ENCODE measurements at places on chromosomes 3 and 15. TPM values are rescaled to one million over a fixed set of nuclear protein-coding genes. Genes with fewer than 3 reads are reported as not detected.
A peak's percentile ranks its signal among the peaks of the same experiment; 100 is the strongest.

The CADM2 gene
- total RNA-seq = 1.4 TPM

The CX3CR1 gene
- 0.59 TPM for total RNA-seq

The GOLGA6B gene
- not detected for total RNA-seq

The FSTL1 gene
- 157 TPM for total RNA-seq

The CHAC1 gene
- 11.1 TPM for total RNA-seq

DNA sequence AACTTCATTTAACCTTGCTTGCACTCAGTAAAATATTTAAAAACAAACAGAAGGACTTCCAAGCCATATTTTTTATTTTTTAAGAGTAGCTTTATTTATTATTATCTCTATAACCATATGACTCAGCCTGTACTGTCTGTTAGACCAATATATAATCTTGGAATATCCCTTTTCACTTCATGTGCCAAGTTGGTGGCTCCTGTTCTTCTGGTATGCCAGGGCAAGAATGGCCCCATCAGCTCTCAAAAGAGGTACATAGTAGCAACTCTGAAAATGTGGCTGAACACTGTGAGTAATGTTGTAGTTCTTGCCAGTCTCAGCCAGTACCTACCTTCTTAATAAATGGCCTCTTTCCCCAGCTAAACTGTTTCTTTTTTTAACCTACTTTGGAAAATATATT, 257.0 kb upstream of the UBE2E1 start:
- no peak overlapping the region for H3K4me3 ChIP-seq
- no peaks in the 10 kb centered on the region for H3K4me1 ChIP-seq
- DNase-seq = no peak
- no peaks in the 10 kb centered on the region for H3K27me3 ChIP-seq
- H3K27ac ChIP-seq = no peak overlapping the region
- H3K36me3 ChIP-seq = no peaks in the 10 kb centered on the region

DNA sequence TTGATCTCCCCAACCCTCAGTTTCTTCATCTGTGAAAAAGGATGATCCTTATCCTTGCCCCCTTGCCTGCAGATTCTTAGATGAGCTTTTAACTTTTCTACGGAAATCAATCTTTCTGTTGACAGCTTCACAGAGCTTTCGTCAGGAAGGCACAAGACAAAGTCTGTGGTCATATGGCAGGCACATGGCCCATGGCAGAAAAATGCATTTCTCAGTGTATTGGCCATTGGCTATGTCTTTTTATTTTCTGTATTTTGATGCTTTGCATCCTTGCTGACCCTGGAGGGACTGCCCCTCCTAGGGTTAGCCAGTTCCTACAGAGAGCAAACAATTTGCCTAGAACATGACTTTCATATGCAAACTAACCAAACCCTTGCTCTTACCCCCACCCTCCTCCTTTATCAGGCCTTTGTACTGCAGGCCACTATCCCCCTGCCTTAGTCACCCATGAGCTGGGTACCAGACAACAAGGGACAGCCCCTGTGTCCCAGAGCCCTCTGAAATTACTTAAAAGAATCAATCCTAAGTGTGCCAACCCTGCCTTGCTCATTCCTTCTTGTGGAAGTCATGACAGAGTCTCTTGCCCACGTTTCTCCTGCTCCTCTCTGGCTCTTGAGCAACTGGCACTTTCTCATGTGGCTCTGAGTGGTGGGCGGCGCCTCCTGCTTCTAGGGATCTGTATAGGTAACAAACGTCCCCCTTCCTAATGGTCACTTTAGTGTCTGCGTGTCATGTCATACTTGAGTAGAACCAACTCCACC, 24.1 kb upstream of the NOX5 start:
- no peaks in the 10 kb centered on the region for H3K36me3 ChIP-seq
- DNase-seq = no peak
- H3K27ac ChIP-seq = no peak overlapping the region
- H3K4me1 ChIP-seq = no peaks in the 10 kb centered on the region
- H3K27me3 ChIP-seq = no peaks in the 10 kb centered on the region
- no peak overlapping the region for H3K4me3 ChIP-seq

DNA sequence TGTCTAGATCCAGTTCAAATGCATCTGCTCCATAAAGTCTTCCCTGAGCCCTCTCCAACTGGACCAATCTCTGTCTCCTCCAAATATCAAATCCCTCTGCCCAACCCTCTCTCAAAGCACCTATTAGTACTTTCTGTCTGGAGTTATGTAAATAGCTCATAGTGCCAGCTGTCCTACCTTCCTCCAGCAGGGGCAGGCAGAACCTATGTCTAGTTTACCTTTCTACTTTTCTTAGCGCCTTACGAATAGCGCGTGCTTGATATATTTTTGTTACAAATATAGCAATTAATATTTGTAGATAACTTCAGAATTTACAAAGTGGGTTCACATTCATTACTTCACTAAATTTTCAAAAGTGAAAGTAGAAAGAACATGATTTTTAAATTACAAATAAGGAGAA, 14.0 kb upstream of the CCDC80 start:
- H3K27me3 ChIP-seq = no peaks in the 10 kb centered on the region
- peaks cover 4% of the 10 kb centered on the region for H3K4me1 ChIP-seq
- no peak for DNase-seq
- no peak overlapping the region for H3K4me3 ChIP-seq
- no peak overlapping the region for H3K27ac ChIP-seq

- H3K36me3 ChIP-seq = no peaks in the 10 kb centered on the region
- no peaks in the 10 kb centered on the region for H3K4me1 ChIP-seq
- H3K27me3 ChIP-seq = no peaks in the 10 kb centered on the region
- no peak overlapping the region for H3K27ac ChIP-seq
- H3K4me3 ChIP-seq = no peak overlapping the region
These were observed 43.4 kb upstream of the XCR1 start for GRCh38 chr3:46070595-46071093.

DNA sequence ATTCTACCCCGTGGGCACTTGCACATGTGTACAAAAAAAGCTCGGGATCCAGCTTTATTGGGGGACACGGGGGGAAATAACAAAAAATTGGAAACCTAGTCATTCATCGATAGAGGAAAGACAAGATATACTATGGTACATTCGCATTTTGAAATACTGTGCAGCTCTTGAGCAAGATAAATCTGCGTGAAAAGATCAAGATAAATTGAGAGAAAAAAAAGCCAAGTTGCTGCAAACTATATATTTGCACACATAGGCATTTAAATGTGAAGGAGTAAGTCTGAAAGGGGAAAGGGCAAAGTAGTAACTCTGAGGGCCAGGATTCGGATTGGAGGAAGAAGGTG, 620 bp upstream of the UBR1 start:
- H3K27ac ChIP-seq = peak overlapping the region; percentile 93
- peak overlapping the region; percentile 79 for H3K4me3 ChIP-seq
- no peaks in the 10 kb centered on the region for H3K36me3 ChIP-seq
- H3K4me1 ChIP-seq = peaks cover 45% of the 10 kb centered on the region

- no peak for DNase-seq
- H3K36me3 ChIP-seq = no peaks in the 10 kb centered on the region
- no peak overlapping the region for H3K27ac ChIP-seq
- H3K4me3 ChIP-seq = no peak overlapping the region
- H3K27me3 ChIP-seq = no peaks in the 10 kb centered on the region
These were observed 344.3 kb downstream of the EDEM1 start for GRCh38 chr3:5531741-5532290.

DNA sequence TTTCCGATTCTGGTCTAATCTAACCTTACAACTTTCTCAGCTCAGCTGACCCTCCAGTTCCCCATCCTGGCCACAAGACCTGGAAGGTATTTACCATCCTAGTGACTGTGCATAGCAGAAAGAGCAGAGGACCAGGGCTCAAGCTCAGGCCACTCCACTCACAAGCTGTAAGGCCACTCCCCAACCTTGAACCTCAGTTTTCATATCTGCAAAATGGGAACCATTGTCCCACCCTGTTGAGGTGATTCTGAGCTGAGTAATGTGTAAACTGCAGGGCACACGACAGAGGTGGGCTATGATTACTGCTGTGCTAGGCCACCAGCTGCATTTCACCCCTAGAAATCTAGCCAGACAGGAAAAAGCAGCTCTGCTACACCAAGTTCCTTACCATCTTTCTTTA, 21.7 kb downstream of the TMEM40 start:
- no peak overlapping the region for H3K27ac ChIP-seq
- no peaks in the 10 kb centered on the region for H3K27me3 ChIP-seq
- no peak for DNase-seq
- no peak overlapping the region for H3K4me3 ChIP-seq
- H3K36me3 ChIP-seq = no peaks in the 10 kb centered on the region

GRCh38 chr3:177906126-177906511, 630.1 kb upstream of the KCNMB2 start:
- DNase-seq = no peak
- peaks cover 20% of the 10 kb centered on the region for H3K4me1 ChIP-seq
- H3K27ac ChIP-seq = no peak overlapping the region
- H3K4me3 ChIP-seq = no peak overlapping the region
- H3K27me3 ChIP-seq = no peaks in the 10 kb centered on the region
- H3K36me3 ChIP-seq = no peaks in the 10 kb centered on the region

DNA sequence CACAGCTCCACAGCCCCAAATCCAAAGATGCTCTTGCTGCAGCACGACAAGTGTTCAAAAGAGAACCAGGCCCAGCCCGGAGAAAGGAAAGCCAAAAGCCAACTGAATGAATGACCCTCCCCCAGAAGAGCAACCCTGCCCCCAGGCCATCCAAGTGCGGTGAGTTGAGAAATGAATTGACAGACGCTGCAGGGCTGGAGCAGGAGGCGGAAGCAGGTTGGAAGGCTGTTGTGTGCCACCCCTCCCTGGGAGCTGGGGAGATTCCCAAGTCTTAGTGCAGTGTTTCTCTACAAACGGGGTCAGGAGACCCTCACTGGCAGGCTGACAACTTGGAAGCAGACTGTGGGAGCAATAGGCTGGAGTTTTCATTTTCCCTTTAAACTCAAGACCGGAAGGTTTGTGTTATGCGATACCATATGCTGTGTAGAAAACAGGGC, 3.5 kb upstream of the SPTBN5 start:
- no peak for DNase-seq
- no peak overlapping the region for H3K4me3 ChIP-seq
- H3K4me1 ChIP-seq = peaks cover 19% of the 10 kb centered on the region
- H3K27me3 ChIP-seq = no peaks in the 10 kb centered on the region
- H3K36me3 ChIP-seq = no peaks in the 10 kb centered on the region

DNA sequence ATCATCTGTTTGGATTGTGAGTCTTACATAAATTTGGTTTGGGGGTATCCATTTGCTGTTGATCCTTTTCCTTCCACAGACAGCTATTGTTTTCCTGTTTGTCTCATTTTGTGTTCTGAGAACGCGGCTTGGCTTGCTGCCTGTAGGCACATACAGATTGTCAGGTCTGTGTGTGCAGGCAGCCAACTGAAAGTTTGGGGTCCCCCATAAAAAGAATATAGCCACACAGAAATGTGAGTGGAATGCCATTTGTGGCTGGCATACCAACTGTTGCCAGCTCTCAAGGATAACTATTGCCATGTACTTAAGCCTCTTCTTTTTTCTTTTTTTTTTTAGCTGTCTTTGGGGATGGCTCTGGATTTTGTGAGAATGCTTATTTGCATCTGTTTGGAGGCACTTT, 1308.0 kb downstream of the ROBO1 start:
- no peak overlapping the region for H3K4me3 ChIP-seq
- H3K27me3 ChIP-seq = no peaks in the 10 kb centered on the region
- H3K27ac ChIP-seq = no peak overlapping the region
- no peak for DNase-seq
- H3K36me3 ChIP-seq = no peaks in the 10 kb centered on the region
- H3K4me1 ChIP-seq = no peaks in the 10 kb centered on the region

DNA sequence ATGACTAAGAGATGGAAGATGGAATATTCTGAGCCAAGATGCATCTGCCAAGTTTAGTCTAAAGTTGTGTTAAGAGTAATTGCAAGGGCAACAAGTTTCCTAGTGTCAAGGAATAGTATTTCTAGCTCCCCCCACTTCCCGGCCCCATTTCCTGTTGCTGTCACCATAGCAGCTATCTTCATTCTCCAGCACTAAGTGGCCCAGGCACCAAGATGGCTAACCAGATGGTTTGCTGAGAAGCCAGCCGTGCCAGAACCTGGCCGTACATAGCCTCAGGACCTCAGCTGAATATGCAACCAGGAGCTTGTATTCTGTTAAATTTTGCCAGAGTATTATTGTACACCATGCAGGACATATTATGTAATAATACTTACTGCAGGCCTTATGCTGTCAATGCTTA, 108.8 kb upstream of the UMPS start:
- no peak for DNase-seq
- H3K27ac ChIP-seq = no peak overlapping the region
- H3K27me3 ChIP-seq = no peaks in the 10 kb centered on the region
- H3K36me3 ChIP-seq = no peaks in the 10 kb centered on the region
- H3K4me1 ChIP-seq = peaks cover 6% of the 10 kb centered on the region

GRCh38 chr3:106247902-106248684, 379.3 kb upstream of the CBLB start:
- no peak overlapping the region for H3K27ac ChIP-seq
- DNase-seq = no peak
- H3K4me3 ChIP-seq = no peak overlapping the region
- H3K27me3 ChIP-seq = no peaks in the 10 kb centered on the region

GRCh38 chr15:61421938-61422337, 192.8 kb upstream of the RORA start:
- no peaks in the 10 kb centered on the region for H3K27me3 ChIP-seq
- H3K4me3 ChIP-seq = no peak overlapping the region
- no peaks in the 10 kb centered on the region for H3K4me1 ChIP-seq
- DNase-seq = no peak
- H3K36me3 ChIP-seq = no peaks in the 10 kb centered on the region
- H3K27ac ChIP-seq = no peak overlapping the region

- H3K27ac ChIP-seq = no peak overlapping the region
- no peaks in the 10 kb centered on the region for H3K36me3 ChIP-seq
- H3K4me3 ChIP-seq = no peak overlapping the region
These were observed 740.5 kb downstream of the EPHA3 start for GRCh38 chr3:89847955-89848354.

DNA sequence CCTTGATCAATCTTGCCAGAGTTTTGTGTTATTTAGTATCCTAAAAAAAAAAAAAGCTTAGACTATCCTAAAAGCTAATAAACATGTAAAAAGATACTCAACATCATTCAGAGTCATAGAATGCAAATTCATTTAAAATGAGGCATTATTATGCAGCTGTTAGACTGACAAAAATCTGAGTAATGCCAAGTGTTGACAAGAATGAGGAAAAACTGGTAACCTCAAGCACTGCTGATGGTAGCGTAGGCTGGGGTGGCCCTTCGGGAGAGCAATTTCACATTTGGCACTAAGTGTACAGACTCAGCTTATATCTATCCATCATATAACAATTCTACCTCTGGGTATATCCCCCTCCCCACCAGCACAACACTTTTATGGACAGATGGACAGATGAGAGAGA, 280.4 kb downstream of the RAP2B start:
- no peaks in the 10 kb centered on the region for H3K27me3 ChIP-seq
- DNase-seq = no peak
- no peaks in the 10 kb centered on the region for H3K4me1 ChIP-seq
- H3K36me3 ChIP-seq = no peaks in the 10 kb centered on the region

DNA sequence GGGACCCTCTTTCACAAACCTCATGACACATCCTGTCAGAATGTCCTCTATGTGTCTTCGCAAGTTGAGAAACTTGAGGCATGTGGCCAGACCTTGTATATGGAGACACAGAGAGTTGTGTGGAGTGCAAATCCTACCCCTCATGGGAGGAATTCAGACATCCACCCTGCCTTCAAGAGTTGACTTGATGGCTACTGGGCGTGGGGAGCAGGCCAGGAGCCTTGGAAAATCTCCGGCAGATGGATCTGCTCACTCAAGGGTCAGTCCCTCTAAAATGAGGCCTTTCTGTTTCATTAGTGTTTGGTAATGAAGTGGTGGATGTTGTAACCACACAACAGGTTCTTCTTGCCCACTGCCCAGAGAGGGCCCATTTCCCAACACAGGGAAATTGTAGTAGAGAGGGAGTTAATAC, 79.0 kb downstream of the ASB7 start:
- H3K4me1 ChIP-seq = no peaks in the 10 kb centered on the region
- no peak overlapping the region for H3K27ac ChIP-seq
- DNase-seq = no peak
- H3K27me3 ChIP-seq = no peaks in the 10 kb centered on the region
- no peaks in the 10 kb centered on the region for H3K36me3 ChIP-seq
- H3K4me3 ChIP-seq = no peak overlapping the region

Data from upper lobe of left lung (tissue), 6 donors.